ENCODE measurements at places on chromosomes 3 and 15.
A peak's percentile ranks its signal among the peaks of the same experiment; 100 is the strongest.

DNA sequence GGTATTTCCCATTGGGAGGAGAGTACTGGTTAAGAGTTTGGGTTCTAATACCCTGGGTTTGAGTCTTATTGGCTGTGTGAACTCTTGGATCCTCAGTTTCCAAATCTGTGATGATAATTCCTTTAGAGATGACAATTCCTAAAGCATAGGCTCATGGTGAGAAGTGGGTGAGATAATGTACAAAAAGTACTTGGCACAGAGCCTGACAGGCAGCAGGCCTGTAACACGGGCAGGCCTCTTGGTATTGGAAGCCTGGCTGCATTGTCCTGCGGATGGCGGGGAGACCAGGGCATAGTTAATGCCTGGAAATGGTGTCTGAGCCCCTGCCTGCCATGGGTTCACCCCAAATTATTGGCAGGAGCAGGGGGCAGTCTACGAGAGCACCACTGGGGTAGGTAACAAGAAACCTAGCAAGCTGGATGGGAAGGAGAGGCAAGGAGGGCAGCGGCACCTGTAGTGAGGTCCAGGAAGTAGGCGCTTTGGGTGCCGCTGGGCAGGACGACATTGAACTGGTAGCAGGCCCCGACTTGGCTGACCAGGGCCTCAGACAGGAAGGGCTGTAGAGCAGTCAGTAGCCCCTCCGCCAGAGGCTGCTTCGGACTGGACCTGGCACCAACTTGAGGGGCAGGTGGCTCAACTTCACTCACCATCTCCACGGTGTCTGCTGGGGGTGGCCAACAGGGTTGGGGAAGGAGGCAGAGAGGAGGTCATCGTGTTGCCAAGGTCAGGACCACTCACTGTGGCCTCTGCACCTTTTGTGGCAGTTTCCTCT lies 7.7 kb downstream of the STOML1 start:
- DNase-seq: no peak

- DNase-seq: no peak
Measured at GRCh38 chr3:132380920-132381319, 36.4 kb upstream of the DNAJC13 start.

- DNase-seq: no peak
Measured at GRCh38 chr3:55183201-55183600, 255.3 kb upstream of the LRTM1 start.

DNA sequence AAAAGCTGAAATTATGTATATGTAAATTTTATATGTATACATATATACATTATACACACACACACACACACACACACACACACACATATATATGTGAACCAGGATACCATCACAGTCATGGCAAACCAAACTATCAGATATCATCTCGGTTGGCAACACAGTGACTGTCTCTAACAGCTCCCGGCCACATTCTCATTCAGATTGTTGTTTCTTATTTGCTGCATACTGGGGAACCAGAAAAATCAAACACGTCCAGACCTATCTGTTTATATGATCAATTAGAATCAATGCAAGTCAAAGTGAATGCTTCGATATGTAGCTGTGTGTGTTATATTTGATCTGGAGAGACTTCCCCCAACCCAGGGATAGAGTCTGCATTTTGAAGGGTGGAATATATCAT lies 61.1 kb downstream of the TIPARP start:
- DNase-seq: no peak

GRCh38 chr3:33426068-33426467 lies 14.1 kb downstream of the UBP1 start:
- no peak for DNase-seq

DNA sequence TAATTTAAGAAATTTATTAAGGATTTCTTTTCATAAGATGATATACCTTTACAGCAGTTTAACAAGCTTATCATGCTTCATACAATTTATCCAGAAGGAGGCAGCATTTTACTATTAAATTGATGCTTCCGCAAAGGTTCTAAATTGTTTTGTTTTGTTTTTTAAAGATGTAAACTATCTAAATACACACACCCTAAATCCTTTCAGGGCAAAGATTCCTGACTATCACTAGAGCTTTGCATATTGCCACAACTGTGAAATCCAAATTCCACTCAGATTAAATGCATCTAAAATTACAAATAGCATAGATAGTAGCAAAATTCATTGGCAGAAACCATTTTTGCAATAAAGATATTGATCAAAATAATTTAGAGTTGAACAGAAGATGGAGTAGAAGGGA lies 44.5 kb upstream of the CCNL1 start:
- peak; percentile 49 for DNase-seq

- DNase-seq: peak; percentile 99
Measured at GRCh38 chr3:182212479-182213076, 500.9 kb downstream of the SOX2 start.

All from A172 (cell line).